Stimulated activated naive CD4-positive, alpha-beta T cell (primary cell): ENCODE measurements at places on chromosomes 2 and 18.

GRCh38 chr18:73669297-73669696, 478.3 kb downstream of the FBXO15 start:
- no peak for DNase-seq

- DNase-seq = no peak
These were observed 895.1 kb upstream of the CELF4 start for GRCh38 chr18:38460657-38461056.

GRCh38 chr2:53635694-53636093, 131.9 kb upstream of the CHAC2 start:
- no peak for DNase-seq

- DNase-seq = no peak
These were observed 246.5 kb downstream of the GALR1 start for GRCh38 chr18:77495982-77496690.

- no peak for DNase-seq
These were observed 79.4 kb upstream of the TMEM200C start for GRCh38 chr18:5974696-5975095.

GRCh38 chr18:65346086-65346485, 404.7 kb upstream of the CDH7 start:
- DNase-seq = no peak

- DNase-seq = no peak
These were observed 149.1 kb downstream of the GREB1L start for GRCh38 chr18:21391074-21391673.

DNA sequence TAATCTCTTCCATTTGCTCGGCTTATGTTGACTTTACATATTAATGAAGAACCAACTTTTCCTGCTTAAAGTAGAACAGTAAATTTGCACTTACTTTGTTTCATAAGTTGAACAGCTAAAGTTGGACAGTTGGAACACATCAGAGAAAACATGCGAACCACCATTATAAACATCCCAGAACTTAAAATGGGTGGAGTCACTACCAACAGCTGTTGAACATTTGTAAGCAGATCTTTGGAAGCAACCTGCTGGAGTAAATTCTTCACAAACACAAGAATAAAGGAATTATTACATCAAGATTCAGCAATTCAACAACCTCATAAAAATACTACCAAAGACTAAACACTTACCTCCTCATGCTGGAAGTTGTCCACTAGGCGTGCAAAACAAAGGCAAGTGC, 96.4 kb upstream of the DNER start:
- DNase-seq = no peak

GRCh38 chr2:196170606-196171247, 651 bp downstream of the STK17B start:
- peak; percentile 42 for DNase-seq

DNA sequence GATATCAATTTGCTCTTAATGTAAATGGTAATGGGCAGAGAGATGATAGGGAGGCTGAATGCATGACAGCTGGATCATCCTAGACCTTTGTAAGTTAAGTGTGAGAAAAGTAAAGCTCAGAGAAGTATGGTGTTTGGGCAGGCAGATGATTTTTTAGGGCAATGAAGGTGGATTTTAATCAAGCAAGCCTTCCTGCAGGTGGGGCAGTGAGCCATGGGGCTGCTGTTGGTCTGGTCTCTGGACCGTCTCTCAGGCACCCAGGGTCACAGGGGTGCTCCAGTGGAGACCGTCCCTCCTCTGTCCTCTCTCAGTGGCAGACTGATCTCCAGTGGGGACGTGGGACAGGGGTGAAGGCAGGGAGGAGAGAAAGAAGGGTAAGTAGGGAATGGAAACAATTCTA, 69.8 kb upstream of the STK17B start:
- no peak for DNase-seq

DNA sequence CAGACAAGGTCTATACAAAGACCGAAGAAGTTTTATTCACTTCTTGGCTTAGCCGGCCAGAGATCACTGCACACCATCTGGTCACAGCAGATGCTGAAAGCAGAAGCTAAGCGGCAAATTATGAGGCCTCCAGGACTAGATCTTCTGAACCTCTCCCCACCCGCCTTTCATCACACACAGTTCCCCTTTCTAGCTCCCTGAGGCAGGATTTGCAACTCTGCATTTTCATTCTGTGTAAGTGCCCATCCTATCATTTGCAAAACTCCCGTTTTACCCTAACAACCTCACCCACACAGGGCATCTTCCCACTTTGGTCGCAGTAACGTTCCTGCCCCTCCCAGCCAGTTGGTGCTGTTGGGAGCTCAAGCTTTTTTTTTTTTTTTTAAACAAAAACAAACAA, 3.1 kb upstream of the MOB1A start:
- no peak for DNase-seq

DNA sequence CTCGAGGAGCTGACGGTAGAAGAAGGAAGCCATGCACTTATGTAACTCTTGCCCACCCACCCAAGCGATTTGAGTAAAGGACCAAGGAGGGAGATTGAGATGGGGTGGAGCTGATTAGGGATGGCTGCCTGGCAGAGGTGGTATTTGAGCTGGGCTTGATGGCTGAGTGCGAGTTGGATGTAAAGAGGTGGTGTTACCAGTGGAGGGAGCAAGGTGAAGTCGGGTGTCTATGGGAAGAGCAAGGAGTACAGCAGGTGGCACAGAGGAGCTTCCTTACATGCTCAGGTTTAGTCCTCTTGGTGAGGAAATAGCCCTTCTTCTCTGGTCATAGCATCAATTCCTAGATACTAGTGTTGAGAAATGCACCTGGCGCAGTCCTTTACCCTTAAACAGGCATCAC, 294.2 kb upstream of the SKOR2 start:
- DNase-seq = no peak

- no peak for DNase-seq
These were observed 666.8 kb upstream of the SETBP1 start for GRCh38 chr18:44013871-44014270.

DNA sequence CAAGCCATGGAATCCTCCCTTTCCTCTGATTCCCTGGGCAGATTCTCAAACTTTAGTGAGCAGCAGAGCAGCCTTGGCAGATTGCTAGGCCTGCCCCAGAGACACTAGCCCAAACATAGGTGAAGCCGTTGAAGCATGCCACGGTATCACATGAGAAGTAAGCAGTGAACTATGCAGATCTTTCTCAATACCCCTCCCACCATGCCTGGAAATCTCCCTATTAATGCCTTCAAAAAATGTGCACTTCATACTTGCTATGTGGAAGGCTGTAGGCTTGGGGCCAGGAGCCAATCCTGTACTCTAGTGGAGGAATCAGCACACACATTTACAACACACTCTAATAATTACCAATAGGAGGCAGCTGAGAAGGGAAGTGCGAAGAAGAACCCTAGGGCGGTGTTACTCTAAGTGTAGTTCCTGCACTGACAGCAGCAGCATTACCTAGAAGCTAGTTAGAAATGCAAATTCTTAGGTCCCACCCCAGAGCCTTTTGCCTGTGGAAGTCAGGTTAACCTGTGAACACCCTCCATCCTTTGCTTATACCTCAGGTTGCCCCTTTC, 305.1 kb upstream of the SPRED2 start:
- no peak for DNase-seq

DNA sequence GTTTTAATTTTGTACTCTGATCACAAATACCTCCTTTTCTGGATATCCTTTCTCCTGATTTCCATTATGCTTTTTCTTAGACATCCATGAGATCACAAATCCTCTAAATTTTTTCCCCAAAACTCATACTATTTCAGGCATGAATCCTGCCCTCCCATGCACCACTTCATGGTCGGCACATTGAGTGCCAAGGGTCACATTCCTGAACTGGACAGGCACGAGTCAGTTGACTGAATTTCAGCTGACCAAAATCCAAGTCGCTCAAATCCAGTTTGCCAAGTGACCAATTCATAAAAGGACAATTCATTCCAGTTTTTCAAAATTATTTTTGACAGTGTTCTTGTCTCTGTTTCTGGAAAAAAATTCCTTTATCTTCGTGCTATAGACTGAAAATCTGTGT, 22.1 kb downstream of the DYNAP start:
- no peak for DNase-seq

DNA sequence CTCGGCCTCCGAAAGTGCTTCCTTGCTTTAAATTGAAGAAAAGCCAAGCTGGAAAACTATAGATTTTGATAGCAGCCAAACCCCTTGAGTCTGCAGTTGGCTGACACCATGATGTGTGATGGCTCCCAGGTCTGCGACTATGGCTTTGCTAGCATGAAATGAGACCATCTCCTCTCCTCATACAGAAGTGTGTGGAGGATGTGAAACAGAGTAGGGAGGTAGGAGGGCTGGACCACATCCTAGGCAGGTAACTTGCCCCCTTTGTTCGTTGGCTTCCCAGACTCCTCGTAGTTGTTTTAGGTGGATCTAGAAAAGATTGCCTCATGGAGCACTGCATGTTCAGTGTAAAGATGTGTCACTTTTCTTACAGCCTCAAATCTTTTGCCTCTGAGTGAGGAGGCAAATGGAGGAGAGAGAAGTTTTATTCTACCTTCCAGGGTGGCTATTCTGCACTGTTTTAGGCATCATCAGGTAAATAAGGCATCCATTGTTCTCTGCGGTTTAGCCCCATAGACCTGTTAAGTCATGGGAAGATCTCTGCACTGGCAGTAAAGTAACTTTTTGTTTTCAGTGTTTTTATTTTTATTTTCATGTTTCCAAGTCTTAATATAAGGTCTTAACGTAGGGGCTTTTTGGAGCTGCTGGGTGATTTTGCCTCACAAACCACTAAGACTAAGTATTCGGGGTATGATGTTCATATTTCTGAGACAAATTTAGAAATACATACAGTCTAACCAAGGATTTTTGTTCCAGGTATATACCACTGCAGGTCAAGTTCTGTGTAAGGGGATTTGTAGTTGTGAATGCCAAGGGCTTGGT, 40.1 kb downstream of the MGAT5 start:
- no peak for DNase-seq

- no peak for DNase-seq
These were observed 83.5 kb downstream of the POLE4 start for GRCh38 chr2:75041731-75042600.

DNA sequence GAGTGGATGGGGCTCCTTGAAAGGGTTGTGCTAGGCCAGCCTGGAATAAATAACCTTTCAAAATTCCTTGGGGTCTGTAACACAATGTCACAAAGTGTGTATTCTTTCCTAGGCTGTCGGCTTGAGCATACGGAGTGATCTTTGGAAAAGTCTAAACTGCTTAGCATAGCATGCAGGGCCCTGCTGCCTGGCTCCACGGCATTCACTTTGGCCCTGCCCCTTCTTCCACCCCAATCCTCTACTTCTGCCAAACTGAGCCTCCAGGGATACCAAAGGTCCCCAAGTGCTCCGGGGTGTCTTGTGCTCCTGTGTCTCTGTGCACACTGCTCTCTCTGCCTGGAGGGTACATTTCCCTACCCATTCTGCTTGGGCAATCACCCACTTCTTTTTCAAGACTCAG, 196.1 kb downstream of the LTBP1 start:
- no peak for DNase-seq

DNA sequence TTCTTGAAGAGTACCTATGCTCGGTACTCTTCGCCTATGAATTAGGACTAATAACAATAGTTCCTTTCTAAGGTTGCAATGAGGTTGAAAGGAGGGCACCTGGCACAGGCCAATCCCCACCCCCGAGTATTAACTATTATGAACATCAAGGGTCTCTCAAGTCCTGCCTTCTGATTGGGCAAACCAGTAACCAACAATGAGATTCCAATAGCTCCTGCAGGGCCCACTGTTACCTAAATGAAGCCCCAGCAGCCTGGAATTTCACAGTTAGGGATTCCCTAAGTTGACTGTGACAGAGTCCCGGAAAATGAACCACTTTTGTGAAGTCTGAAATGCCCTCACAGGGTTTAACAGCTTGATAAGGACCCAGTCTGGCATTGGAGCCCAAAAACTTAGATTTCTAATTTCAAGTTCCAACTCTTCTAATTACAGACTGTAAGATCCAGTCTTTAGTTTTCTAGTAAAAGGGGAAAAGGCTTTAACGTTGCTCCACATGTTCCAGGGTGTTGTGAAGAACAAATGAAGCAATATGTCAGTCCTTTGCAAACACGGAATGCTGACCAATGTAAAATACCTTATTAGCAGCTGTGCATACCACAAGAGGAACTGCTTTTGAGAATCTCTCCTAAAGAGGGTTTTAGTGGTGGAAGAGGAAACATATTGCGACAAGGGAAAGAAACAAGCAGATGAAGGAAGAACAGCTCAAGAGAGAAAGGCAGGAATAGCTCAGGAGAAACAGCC, 277.7 kb upstream of the MAP2 start:
- DNase-seq = no peak

- DNase-seq = no peak
These were observed 971.3 kb upstream of the FAM98A start for GRCh38 chr2:34570266-34570872.

- no peak for DNase-seq
These were observed 11.2 kb downstream of the STK25 start for GRCh38 chr2:241496904-241497877.

- no peak for DNase-seq
These were observed 2.9 kb downstream of the GNLY start for GRCh38 chr2:85697096-85697495.

DNA sequence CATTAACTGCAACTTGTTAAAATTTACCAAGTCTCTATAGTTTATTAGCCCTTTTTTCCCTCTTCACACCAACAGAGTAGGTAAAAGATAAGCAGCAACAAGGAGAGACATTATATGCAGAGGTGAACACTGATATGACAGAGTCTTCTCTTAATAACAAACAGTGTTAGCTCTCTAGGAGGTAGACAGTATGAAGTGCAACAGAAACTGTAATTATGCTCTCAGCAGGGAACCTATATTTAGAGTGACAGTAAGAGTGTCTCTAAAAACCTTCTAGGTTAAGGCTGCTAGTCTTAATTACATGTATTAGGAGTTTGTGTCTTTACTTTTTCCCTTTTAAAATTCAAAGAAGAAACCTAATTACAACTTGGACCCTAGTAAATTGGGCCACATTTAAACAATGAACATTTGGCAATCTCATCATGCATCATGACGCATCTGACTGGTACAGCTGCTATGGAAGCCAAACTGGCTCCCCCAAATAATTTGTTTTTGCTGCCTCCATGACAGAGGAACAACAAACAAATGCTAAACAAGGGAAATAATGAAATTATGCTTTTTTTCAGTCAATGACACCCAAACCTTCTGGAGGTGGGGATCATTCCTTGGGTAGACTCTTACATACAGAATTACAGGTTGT, 69.9 kb upstream of the MMADHC start:
- DNase-seq = no peak

GRCh38 chr18:61336766-61337165, 3.5 kb downstream of the CDH20 start:
- DNase-seq = no peak

GRCh38 chr2:140621583-140622362, 1509.0 kb downstream of the LRP1B start:
- no peak for DNase-seq

DNA sequence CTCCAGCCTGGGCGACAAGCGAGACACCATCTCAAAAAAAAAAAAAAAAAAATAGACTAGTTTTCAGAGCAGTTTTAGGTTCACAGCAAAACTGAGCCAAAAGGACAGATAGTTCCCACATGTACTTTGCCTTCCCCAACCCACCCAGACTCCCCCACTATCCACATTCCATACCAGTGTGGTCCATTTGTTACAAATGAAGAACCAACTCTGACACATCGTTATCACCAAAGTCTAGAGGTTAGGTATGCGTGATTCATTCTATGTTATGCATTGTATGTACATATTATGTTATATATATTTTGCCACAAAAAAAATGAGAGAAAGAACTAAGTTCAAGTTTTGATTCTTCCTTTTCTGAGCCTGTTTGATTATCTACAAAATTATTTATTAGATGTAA, 3.5 kb downstream of the DUSP11 start:
- DNase-seq = no peak
